ENCODE measurements at places on chromosomes 3 and 15.

GRCh38 chr3:121835465-121835801 lies 424 bp downstream of the EAF2 start:
- DNase-seq: no peak

DNA sequence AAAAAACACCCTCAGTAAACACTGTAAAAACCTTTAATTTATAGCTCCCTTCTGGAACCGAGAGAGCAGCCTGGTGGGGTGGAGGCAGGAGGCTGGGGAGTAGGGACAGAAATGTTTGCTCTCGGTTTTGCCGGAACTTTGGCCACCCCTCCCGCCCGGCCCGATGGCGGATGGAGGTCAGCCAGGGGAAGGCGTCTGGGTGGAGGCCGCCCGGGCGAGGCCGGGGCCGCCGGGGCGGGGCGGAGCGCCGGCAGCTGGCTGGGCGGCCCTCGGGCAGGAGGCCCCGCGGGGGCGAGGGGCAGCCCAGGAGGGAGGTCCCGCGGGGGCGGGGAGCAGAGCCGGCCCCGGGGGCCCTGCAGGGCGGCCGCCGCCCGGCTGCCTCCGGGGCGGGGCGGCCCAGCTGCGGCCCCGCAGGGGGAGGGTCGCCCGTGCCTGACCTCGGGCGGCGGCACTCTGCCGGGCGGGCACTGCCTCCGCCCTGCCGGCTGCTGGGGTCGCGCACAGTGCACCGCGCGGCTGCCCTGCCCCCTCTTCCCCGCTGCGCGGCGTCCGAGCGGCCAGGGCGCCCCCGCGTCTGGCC lies 829 bp upstream of the SKIL start:
- peak; percentile 83 for DNase-seq

DNA sequence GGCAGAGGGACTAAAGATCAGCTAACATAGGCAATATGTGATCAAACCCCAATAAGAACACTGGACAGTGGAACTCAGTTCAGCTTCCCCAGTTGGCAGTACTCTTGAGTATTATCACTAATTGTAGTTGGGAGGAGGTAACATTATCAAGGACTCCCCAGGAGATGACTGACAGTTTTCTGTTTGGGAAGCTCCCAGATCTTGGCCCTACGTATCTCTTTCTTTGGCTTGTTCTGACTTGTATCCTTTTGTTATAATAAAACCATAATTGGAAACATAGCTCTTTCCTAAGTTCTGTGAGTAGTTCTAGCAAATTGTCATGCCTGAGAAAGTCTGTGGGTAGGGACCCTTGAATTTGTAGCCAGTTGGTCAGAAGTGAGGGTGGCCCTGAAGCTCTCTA lies 316.4 kb downstream of the ZNF621 start:
- DNase-seq: no peak

DNA sequence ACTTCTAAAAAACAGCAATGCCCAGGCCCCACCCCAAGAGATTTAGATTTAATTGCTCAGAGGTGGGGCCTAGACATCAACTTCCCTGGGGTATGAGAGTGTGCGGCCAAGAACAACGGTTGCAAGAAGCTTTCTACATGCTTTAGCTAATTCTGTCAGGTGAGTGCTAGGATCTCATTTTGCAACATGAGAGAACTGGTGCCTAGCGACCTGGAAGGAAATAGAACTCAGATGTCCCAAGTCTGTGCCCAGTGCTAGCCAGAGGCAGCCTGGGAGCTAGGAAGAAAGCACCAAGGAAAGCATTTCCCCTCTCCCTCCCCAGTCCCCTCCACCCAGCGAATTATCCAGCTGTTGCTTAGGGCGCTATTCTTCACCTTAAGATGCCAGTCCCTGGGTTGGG lies 22.9 kb upstream of the HRH1 start:
- DNase-seq: no peak

DNA sequence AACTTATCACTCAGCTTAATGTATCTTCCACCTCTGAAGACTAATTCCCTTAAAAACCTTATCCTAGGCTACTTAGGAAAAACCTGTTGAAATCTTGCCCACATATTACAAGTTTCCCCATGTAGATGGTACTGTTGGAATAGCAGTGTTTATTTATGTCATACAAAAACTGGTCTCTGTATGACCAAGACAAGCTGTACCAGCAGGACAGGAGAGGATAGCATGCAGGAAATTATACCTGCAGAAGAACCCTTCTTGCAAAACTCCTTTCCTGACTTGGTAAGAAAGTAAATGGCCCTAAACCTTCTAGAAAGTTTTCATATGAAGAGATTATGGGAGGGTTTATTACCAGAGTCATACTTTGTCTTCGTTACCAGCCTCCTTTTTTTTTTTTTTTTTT lies 25.3 kb upstream of the RNF111 start:
- DNase-seq: no peak

GRCh38 chr15:83282776-83283137 lies 1.7 kb downstream of the BNC1 start:
- peak; percentile 15 for DNase-seq

GRCh38 chr3:183493296-183494045 lies 62.0 kb downstream of the KLHL6 start:
- no peak for DNase-seq

DNA sequence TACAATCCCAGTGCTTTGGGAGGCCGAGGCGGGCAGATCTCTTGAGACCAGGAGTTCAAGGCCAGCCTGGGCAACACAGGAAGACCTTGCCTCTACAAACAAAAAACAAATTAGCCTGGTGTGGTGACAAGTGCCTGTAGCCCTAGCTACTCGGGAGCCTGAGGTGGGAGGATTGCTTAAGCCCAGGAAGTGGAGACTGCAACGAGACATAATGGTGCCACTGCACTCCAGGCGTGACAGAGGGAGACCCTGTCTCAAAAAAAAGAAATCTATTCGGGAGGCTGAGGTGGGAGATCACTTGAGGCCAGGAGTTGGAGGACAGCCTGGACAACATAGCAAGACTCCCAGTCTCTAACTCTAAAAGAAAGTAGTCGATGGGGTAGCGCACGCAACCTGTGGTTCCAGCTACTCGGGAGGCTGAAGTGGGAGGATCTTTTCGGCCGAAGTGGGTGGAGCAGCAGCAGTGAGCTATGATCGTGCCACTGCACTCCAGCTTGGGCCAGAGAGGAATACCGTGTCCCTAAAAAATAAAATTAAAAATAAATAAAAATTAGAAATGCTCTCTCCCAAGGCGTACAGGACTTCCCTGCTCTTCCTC lies 775 bp downstream of the C3orf33 start:
- no peak for DNase-seq

DNA sequence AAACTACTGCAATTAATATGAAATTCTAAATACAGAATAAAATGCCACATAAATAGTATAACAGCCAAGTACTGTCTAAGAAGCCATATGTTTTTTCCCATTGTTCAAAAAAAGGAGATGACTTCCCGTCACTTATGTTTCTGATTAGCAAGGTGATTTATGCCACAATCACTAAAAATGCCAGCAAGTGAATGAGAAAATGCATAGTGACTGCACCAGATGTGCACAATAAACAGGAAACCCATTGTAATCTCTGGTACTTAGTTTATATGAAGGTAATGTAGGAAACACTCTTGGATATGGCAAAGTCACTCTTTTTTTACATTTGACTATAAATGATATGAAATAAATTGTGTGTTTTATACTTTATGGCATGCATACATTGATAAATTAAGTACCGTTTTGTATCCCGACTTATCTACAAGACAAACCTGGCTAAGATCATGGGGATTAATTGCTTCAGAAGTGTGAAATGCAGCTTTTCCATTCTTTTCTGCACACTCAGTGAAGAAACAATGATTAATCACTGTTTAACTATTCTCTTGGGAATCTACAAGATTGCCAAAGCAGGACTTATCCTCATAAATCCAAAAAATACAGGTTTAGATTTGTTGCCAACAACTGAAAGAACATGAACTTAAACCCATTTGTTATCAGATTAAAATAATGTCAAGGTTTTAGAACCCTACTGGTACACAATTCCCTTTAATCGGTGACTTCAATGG lies 164.5 kb downstream of the TBC1D5 start:
- DNase-seq: no peak

- no peak for DNase-seq
These were observed 217.9 kb downstream of the THSD4 start for GRCh38 chr15:71333136-71333700.

DNA sequence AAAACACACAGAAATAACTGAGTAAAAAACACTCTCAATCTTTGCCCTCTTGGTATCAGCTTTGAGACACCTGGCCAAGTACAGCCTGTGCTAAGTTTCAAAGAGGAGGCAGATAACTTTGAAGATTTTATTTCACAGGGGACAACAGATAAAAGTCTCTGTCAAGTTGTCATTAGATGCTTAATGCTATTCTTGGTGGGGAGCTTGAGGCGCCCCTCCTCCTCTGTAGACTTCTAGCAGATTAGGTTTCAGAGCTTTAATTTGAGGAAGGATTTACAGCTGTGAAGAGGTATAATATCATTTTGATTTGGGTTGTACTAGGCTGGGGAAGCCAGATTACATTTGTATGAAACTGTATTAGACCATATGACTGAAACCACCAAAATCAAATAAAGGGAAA lies 620.3 kb downstream of the FHIT start:
- DNase-seq: no peak

GRCh38 chr3:197564097-197564843 lies 8.5 kb upstream of the BDH1 start:
- no peak for DNase-seq

- no peak for DNase-seq
These were observed 71.6 kb downstream of the CHD2 start for GRCh38 chr15:92971713-92972112.

DNA sequence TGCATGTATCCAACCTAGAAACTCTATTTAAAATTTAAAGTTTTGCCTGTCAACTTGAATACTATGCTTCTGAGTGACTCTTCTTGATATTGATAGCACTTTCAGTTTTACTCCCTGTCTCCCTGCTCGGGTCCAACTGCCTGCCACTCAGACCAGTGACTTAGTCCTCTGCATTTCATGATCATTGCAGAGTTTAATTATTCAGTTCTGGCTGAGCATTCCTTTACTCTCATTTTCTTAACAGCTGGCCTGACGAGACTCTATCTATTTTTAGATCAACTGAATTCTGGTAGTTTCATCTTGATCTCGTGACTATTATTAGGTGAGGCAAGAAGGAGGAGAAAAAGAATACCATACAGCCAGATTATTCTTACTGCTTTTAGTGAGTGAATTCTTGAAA lies 617.4 kb downstream of the SI start:
- DNase-seq: no peak

Data from muscle of arm (tissue), 14 donors.